Left lung (tissue), 14 donors: ENCODE measurements at places on chromosomes 16 and 17.

DNA sequence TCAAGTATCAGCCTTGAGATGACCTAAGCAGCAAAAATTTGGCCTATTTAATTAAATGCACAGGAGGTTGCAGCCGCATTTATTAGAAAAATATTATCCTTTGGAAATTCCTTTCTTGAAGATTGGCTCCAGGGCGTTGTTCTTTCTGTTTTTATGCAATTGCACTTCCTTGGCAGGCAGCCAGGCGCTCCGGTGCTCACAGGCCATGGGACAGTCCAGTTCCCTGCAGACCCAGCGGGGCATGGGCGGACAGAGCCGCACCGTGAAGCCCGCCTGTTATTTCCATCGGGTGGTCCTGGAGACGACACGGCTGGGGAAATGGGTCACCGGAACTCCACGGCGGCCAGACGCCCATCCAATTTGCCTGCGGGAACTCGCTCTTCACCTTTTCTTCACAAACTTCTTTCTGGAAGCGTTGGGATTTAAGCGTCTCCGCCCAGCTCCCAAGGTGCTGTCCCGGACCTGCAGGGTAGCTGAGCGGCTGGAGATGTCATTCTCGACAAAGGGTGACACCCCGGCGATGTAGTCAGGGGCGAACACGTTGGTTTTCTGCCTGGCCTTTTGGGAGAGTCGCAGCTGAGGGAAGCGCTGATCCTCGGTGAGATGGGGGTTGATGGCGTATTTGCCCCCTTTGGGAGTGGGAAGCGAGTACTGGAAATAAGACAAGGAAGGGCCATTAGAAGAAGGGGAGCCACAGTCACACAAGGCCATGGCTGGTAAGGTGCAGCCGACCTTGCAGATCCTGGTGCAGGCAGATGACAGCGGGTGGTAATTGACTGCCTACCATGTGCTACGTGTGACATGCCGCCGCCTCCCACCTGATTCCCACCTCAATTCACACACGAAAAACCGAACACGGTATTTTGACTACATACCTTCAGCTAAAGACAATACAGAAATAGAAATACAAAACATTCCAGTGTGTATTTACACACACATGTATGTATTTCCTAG lies 12.5 kb downstream of the NOB1 start:
- DNase-seq, result peak; percentile 52
- no peaks in the 10 kb centered on the region for H3K4me1 ChIP-seq
- peaks cover 81% of the 10 kb centered on the region for H3K36me3 ChIP-seq
- peak overlapping the region; percentile 1 for H3K27ac ChIP-seq

- H3K27me3 ChIP-seq, result peaks cover 28% of the 10 kb centered on the region
- no peak overlapping the region for H3K4me3 ChIP-seq
- peak; percentile 28 for DNase-seq
- H3K36me3 ChIP-seq, result no peaks in the 10 kb centered on the region
- no peaks in the 10 kb centered on the region for H3K4me1 ChIP-seq
- no peak overlapping the region for H3K27ac ChIP-seq
Observed at GRCh38 chr16:88170528-88170991, 212.2 kb upstream of the ZNF469 start.

- peak; percentile 53 for DNase-seq
- no peaks in the 10 kb centered on the region for H3K36me3 ChIP-seq
- H3K4me1 ChIP-seq, result peaks cover 35% of the 10 kb centered on the region
- H3K27ac ChIP-seq, result no peak overlapping the region
- H3K4me3 ChIP-seq, result no peak overlapping the region
Observed at GRCh38 chr17:78919861-78920450, 5.2 kb downstream of the TIMP2 start.

DNA sequence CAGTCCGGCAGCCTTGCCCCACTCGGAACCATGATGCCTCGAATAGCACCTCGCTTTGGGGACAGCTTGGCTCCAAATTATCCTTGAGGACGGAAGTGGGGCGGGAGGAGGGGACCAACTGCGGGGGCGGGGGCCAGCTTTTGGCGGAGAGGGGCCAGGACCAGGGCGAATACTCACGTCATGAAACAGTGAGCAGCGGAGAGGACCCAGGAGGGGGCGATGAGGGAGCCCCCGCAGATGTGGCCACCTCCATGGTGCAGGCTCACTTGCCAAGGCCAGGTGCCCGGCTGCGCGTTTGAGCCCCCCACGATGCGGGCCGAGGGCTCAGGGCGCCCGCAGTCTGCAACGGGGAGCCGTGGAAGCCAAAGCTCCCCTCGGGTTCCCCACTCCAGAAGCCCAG lies 970 bp downstream of the PRSS36 start:
- no peak overlapping the region for H3K4me3 ChIP-seq
- no peak for DNase-seq
- peaks cover 21% of the 10 kb centered on the region for H3K27me3 ChIP-seq

GRCh38 chr16:3175157-3176093 lies 12.6 kb upstream of the OR1F1 start:
- peaks cover 24% of the 10 kb centered on the region for H3K4me1 ChIP-seq
- H3K4me3 ChIP-seq, result no peak overlapping the region
- H3K27ac ChIP-seq, result no peak overlapping the region
- DNase-seq, result no peak
- peaks cover 89% of the 10 kb centered on the region for H3K27me3 ChIP-seq

DNA sequence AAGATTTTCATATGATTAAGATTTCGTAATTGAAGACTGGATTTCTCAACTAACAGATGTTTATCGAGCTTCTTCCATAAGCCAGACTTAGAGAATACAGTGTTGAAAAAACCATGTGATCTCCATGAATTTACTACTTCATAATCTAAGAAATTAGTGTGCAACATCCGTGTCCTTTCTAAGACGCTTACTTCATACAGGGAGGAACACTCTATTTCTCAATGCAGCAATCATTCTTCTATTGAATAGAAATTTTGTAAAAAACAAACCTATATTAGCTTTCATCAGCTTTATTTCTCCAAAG lies 946.3 kb downstream of the KCNJ2 start:
- no peak overlapping the region for H3K27ac ChIP-seq
- H3K4me1 ChIP-seq, result no peaks in the 10 kb centered on the region
- H3K36me3 ChIP-seq, result no peaks in the 10 kb centered on the region
- no peak overlapping the region for H3K4me3 ChIP-seq

DNA sequence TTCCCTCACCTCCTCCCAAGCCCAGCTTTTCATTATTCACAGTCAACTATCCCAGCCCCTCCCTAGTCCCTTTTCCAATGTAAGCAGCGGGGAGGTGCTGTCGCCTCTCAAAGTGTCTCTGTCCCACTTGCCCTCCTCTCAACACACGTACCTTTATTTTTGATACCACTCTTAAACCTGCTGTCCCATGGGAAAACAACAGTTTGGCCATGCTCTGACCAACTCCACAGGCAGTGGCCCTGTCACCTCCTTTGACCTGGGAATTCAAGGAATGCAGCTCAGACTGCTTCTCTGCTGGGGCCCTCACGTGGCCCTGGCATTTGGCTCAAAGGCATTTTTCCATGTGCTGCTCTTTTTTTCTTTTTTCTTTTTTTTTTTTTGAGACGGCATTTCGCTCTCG lies 4.2 kb downstream of the LYRM9 start:
- H3K4me1 ChIP-seq, result peaks cover 3% of the 10 kb centered on the region
- no peak overlapping the region for H3K27ac ChIP-seq
- H3K36me3 ChIP-seq, result no peaks in the 10 kb centered on the region

GRCh38 chr16:27310576-27311447 lies 3.0 kb upstream of the IL4R start:
- H3K4me1 ChIP-seq, result peaks cover 26% of the 10 kb centered on the region
- H3K27me3 ChIP-seq, result no peaks in the 10 kb centered on the region
- no peak overlapping the region for H3K4me3 ChIP-seq
- H3K27ac ChIP-seq, result no peak overlapping the region
- no peak for DNase-seq

- H3K27me3 ChIP-seq, result peaks cover 60% of the 10 kb centered on the region
- DNase-seq, result no peak
- H3K4me3 ChIP-seq, result peak overlapping the region; percentile 80
- H3K27ac ChIP-seq, result peak overlapping the region; percentile 94
- peaks cover 23% of the 10 kb centered on the region for H3K4me1 ChIP-seq
Observed at GRCh38 chr17:4789701-4789950, 862 bp downstream of the GLTPD2 start.

GRCh38 chr17:36861531-36861930 lies 75.7 kb upstream of the LHX1 start:
- no peaks in the 10 kb centered on the region for H3K4me1 ChIP-seq
- H3K36me3 ChIP-seq, result no peaks in the 10 kb centered on the region
- no peak for DNase-seq
- no peaks in the 10 kb centered on the region for H3K27me3 ChIP-seq

- peaks cover 47% of the 10 kb centered on the region for H3K4me1 ChIP-seq
- H3K27me3 ChIP-seq, result no peaks in the 10 kb centered on the region
- H3K36me3 ChIP-seq, result no peaks in the 10 kb centered on the region
- no peak overlapping the region for H3K4me3 ChIP-seq
- DNase-seq, result peak; percentile 91
Observed at GRCh38 chr17:40542558-40543411, 22.5 kb downstream of the CCR7 start.

- H3K27ac ChIP-seq, result no peak overlapping the region
- H3K27me3 ChIP-seq, result no peaks in the 10 kb centered on the region
- no peaks in the 10 kb centered on the region for H3K36me3 ChIP-seq
- DNase-seq, result peak; percentile 53
- no peaks in the 10 kb centered on the region for H3K4me1 ChIP-seq
Observed at GRCh38 chr16:88069397-88070168, 118.3 kb downstream of the BANP start.

- no peaks in the 10 kb centered on the region for H3K27me3 ChIP-seq
- no peak overlapping the region for H3K4me3 ChIP-seq
- DNase-seq, result no peak
- H3K27ac ChIP-seq, result no peak overlapping the region
- H3K36me3 ChIP-seq, result no peaks in the 10 kb centered on the region
Observed at GRCh38 chr17:20114466-20114865, 105.3 kb downstream of the SPECC1 start.

GRCh38 chr17:44840936-44841335 lies 6.7 kb upstream of the HIGD1B start:
- no peaks in the 10 kb centered on the region for H3K36me3 ChIP-seq
- H3K4me3 ChIP-seq, result no peak overlapping the region

GRCh38 chr17:8153957-8154607 lies 1.9 kb upstream of the PER1 start:
- peaks cover 83% of the 10 kb centered on the region for H3K4me1 ChIP-seq
- DNase-seq, result peak; percentile 99
- no peaks in the 10 kb centered on the region for H3K27me3 ChIP-seq

GRCh38 chr16:88420496-88420895 lies 32.6 kb upstream of the ZFPM1 start:
- no peaks in the 10 kb centered on the region for H3K36me3 ChIP-seq
- H3K4me1 ChIP-seq, result no peaks in the 10 kb centered on the region
- H3K27ac ChIP-seq, result no peak overlapping the region
- no peak for DNase-seq
- H3K27me3 ChIP-seq, result peaks cover 48% of the 10 kb centered on the region

- no peaks in the 10 kb centered on the region for H3K36me3 ChIP-seq
- H3K27ac ChIP-seq, result no peak overlapping the region
- no peak overlapping the region for H3K4me3 ChIP-seq
- H3K4me1 ChIP-seq, result peaks cover 31% of the 10 kb centered on the region
- H3K27me3 ChIP-seq, result peaks cover 35% of the 10 kb centered on the region
- no peak for DNase-seq
Observed at GRCh38 chr17:74862919-74863318, 3.2 kb upstream of the GRIN2C start.

GRCh38 chr16:24507959-24508480 lies 31.3 kb upstream of the RBBP6 start:
- no peaks in the 10 kb centered on the region for H3K36me3 ChIP-seq
- H3K27ac ChIP-seq, result no peak overlapping the region
- peaks cover 18% of the 10 kb centered on the region for H3K27me3 ChIP-seq
- H3K4me3 ChIP-seq, result no peak overlapping the region

GRCh38 chr17:55540414-55541091 lies 29.3 kb upstream of the SMIM36 start:
- no peaks in the 10 kb centered on the region for H3K4me1 ChIP-seq
- no peaks in the 10 kb centered on the region for H3K27me3 ChIP-seq
- H3K27ac ChIP-seq, result no peak overlapping the region
- H3K36me3 ChIP-seq, result no peaks in the 10 kb centered on the region
- no peak overlapping the region for H3K4me3 ChIP-seq
